ENCODE measurements at places on chromosomes 12 and 14. TPM values are rescaled to one million over a fixed set of nuclear protein-coding genes. Genes with fewer than 3 reads are reported as not detected.

The HCAR3 gene
- not detected for total RNA-seq

The KITLG gene
- 51.6 TPM for total RNA-seq

The LHX5 gene
- total RNA-seq, result not detected

The RABGGTA gene
- 28.0 TPM for total RNA-seq

The RNASE1 gene
- total RNA-seq, result 0.96 TPM
